Psoas muscle (tissue), 8 donors: ENCODE measurements at places on chromosomes 3 and 15.

DNA sequence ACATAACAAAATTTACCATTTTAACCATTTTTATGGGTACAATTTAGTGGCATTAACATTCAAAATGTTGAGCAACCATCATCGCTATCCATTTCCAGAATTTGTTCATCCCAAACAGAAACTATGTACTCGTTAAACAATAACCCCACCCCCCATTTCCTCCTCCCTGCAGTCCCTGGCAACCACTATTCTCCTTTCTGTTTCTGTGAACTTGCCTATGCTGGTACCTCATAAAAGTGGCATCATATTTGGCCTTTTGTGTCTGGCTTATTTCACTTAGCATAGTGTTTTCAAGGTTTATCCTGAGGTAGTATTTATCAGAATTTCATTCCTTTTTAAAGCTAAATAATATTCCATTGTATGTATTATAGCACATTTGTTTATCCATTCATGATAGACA, 32.4 kb downstream of the C3orf80 start:
- no peak for DNase-seq

DNA sequence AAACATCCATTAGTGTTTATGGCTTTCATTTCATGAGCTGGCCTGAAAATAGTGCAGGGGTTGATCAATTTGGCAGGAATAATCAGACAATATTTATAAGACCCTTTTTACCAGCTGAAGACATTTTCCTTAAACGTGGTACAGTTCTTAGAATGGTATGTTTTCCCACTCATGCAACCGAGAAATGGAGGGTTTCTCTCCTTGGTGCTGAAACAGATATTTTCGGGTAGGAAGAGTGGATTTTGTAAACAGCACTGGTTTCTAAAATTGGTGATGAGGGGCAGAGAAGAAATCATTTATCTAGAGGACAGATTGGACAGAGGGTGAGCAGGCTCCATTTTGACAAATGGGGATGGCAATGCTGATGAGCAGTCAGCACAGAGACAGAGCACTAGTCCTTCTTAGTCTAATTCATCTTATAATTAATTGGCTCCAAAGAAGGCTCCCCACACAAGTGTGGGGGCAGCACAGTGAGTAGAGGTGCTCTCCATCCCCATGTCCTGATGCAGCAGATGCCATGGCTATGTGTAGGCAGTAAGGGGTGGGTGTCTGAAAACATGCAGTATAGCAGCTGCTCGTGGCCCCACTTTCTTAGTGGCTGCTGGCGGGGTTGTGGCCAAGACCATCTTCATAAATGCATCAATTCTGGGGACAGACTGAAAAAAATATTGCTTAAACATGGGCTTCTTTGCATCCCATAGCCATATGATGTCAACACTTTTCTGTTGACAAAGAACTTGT, 18.1 kb upstream of the SLC7A14 start:
- DNase-seq, result no peak

- no peak for DNase-seq
Measured at GRCh38 chr3:37509069-37509468, 334.7 kb upstream of the LRRFIP2 start.

GRCh38 chr3:77147836-77148578, 108.1 kb downstream of the ROBO2 start:
- DNase-seq, result no peak

DNA sequence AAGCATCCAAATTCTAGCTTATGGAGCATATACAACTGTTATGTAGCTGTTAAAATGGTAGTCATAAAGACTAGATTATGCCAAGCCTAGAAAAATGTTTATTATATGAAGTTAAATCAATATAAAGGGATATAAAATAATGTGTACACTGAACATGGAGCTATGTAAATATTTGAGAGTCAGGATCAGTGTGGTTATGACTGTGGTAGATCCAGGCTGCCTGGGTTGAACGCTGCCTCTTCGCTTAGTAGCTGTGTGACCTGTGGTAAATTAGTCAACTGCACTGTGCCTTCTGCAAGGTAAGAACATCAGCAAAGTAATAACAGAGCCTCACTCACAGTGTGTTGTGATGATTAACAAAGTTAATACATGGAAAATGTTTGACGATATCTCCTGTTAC, 212.2 kb downstream of the RBMS3 start:
- no peak for DNase-seq

GRCh38 chr15:22795206-22796063, 9.0 kb downstream of the NIPA1 start:
- DNase-seq, result no peak

DNA sequence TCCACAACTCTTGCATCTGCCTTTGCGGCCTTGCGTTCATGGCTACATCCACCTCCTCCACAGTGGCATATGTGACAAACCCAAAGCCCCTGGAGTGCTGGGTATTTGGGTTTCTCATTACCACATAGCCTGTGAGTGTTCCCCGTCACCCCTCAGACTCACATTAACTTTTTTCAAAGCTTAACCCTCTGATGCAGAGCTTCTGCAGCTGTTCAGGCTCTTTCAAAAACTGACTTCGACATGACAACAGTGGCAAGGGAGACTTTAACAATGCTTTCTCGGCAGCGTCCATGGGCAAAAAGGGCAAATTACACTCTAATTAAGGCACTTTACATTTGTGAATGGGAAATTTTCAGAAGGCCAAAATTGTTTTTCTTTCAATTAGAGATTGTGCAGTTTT, 343.2 kb downstream of the UNC13C start:
- no peak for DNase-seq

DNA sequence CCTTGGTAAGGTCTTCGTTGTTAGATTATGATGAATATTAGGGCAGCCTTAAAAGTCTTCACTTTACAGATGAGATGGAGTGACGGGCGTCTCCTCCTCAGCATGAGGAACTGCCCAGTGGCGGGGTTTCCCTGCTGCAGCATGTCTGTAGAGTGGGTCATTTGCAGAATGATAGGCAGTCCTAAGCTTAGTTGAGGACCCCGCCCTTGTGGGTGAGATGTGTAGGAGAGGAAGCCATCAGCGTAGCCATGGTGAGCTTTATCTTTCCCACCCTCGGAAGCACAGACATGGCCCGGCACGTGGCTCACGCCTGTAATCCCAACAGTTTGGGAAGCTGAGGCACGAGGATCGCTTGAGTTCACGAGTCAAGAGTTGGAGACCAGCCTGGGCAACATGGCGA, 877 bp downstream of the NIT2 start:
- DNase-seq, result no peak

DNA sequence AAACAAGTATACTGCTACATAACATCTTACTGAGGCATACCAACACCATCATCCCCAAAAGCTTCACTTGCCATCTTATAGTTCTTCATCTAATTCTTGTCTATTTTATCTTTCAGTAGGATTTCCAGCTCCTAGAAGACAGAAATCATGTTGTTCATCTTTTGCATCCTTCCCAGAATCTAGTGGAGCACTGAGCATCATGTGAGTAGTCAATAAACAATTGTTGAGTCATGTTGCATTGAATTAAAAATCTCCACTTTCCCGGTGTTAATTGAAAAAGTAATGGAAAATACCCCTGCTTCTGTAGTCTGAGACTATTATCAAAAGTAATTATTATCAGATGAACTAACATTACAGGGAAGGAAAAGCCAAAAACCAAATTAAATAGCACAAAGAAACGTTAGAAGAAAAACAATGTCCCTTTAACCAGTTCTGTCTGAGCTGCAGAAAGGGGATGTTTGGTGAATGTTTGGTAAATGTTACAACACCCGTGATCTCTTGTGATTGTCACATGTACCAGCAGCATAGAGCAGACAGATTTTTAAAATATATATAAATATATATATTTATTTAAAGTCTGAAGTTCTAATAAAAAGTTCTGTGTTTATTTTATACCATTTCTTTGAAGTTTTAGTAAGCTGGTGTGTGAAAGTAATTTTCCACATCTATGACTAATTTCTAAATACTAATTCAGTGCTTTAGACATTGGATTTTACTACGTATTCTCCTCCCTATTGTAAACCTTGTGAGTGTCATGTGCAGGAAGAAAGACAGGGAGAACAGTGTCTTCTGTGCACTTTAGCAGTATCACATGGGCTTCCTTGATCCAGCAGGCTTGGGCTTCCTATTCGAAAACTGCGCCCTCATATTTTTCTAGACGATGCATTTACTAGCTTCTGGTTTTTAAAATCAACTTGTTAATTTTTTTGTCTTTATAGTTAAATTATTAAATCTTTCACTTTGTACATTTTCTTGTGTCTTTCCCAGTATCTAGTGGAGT, 85.6 kb downstream of the RAP2B start:
- no peak for DNase-seq

DNA sequence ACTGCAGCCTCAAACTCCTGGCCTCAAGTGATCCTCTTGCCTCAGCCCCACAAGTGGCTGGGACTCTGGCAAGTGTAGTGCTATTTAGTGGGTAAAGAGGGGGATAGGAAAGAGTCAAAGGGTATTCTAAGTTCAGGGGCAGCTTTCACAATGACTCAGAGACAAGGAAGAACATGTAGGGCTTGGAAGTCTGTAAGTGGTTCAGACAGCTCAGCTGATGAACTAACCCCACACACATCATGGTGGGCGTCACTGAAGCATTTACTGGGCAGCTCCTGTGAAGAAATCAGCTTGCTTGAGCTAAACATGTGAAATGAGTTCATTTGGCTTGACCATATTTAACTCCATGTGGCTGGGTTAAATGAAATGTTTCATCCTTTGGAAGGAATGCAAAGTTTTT, 34.6 kb upstream of the THSD4 start:
- DNase-seq, result no peak

- no peak for DNase-seq
Measured at GRCh38 chr15:76533995-76534394, 197.4 kb downstream of the ISL2 start.

GRCh38 chr3:112390783-112391641, 58.1 kb downstream of the CD200 start:
- no peak for DNase-seq

GRCh38 chr15:100105101-100105500, 236.7 kb downstream of the ADAMTS17 start:
- DNase-seq, result no peak

- DNase-seq, result no peak
Measured at GRCh38 chr3:134659391-134660045, 8.7 kb upstream of the KY start.

DNA sequence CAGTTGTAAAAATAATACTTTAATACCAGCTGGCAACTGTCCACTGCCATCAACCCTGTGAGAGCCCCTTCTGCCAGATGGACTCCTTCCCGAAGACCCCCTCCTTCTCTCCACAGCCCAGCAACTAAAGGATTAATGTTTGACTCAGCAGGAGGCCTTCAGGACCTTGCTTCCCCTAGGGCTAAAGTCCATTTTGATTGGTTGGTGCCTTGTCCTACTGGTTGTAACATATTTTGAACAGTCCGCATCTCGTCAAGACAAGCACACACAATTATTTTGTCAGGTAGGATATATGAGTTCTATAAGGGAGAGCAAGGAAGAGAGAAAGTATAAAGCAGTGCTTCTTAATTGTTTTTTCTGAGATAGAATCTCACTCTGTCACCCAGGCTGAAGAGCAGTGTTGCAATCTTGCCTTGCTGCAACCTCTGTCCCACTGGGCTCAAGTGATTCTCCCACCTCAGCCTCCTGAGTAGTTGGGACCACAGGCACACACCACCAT, 18.6 kb downstream of the ACOX2 start:
- DNase-seq, result no peak

- no peak for DNase-seq
Measured at GRCh38 chr3:152458376-152459117, 189.8 kb downstream of the MBNL1 start.

DNA sequence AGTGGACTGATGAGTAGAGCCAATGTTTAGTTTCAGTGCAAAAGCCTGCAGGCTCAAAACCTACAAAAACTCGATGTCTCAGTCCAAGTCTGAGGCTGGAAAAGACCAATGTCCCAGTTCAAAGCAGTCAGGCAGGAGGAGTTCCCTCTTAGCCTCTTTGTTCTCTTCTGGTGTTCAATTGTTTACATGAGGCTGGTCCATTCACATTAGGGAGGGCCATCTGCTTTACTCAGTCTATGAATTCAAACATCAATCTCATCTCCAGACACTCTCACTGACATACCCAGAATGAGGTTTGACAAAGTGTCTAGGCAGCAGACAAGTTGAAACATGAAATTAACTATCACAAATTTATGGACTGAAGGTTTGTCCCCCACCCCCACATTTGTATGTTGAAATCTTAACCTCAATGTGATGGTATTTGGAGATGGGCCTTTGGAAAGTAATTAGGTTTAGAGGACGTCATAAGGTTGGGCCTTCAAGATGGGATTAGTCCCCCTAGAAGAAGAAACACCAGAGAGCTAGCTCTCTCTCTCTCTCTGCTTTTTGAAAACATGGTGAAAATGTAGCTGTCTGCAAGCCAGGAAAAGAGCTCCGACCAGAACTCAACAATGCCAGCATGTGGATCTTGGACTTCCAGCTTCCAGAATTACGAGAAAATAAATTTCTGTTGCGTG, 438.5 kb upstream of the RGMA start:
- no peak for DNase-seq

DNA sequence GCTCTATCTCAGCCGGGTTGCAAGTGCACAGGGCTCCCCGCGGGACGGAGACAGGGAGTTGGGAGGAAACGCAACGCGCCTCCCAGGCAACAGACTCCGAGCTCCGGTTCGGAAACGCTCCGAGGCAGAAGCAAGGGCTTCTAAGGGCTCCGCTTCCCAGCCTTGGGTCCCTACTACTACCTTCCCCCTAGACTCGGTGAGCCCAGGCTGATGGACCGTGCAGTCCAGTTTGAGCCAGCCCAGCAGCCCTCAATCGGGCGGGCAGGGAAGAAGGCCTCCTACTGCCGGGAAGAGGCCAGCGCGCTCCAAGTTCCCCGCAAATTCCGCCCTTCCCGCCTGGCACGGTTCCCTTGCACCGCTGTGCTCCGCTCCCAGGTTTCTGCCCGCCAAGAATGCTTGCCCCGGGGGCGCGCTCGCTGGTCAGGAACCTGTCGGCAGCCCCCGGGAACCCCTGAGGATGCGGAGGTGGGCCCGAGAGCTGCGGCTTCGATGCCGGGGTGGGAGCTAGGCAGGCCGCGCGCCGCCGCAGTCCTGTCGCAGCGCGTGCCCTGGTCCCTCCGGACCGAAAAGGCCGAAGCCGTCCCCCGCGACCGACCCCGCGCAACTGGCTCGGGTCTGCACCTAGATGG, 728 bp downstream of the TRANK1 start:
- DNase-seq, result peak; percentile 74

DNA sequence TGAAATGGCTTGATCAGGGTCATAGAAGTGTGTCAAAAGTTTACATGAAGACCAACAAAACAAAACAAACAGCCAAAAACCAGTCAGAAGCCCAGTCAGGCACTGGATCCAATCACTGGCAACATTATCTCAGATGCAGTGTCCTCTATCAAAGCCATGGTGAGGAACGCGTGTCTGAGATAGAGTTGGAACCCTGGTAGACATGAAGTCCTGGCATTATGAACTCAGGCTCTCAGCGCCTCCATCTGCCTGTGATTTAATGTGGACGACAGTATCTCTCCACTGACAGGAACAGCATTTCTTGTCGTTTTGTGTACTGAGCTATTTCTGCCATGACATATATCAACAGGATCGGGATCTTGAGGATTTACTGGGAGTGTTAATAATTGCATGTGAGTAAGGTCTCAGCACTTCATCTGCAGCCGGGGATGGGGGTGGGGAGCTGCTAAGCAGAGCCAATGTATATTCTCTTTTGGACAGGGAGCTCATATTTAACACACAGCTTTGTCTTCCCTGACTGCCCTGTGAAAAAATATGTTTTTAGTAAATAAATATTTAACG, 1120.0 kb downstream of the IGSF11 start:
- no peak for DNase-seq

GRCh38 chr3:31565288-31565687, 32.6 kb downstream of the STT3B start:
- no peak for DNase-seq
